Anterior cingulate cortex (tissue), 58 donors: ENCODE measurements at places on chromosomes 16 and 17.

GRCh38 chr16:17354141-17354601 lies 116.6 kb downstream of the XYLT1 start:
- no peak for DNase-seq

- DNase-seq = no peak
Observed at GRCh38 chr16:73781297-73781696, 515.3 kb upstream of the PSMD7 start.

DNA sequence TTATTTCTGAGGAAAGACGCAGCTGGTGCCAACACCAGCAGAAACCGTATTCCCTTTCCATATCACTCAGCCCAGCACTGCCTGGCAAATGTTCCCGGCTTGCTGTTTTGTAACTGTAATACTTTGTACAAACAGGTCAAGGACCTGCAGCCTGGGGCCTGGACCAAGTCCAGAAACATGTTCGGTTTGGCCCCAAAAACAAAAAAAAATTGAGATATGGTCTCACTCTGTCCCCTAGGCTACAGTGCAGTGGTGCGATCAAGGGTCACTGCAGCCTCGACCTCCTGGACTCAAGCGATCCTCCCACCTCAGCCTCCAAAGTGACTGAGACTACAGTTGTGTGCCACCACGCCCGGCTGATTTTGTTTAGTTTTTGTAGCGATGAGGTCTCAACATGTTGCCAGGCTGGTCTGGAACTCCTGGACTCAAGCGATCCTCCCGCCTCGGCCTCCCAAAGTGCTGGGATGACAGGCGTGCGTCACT lies 1.2 kb downstream of the HAGH start:
- no peak for DNase-seq

GRCh38 chr17:44793885-44794842 lies 35.4 kb downstream of the ADAM11 start:
- DNase-seq = no peak

GRCh38 chr16:87874639-87875427 lies 5.5 kb upstream of the SLC7A5 start:
- no peak for DNase-seq
